ENCODE measurements at places on chromosomes 1 and 21.
A peak's percentile ranks its signal among the peaks of the same experiment; 100 is the strongest.

- no peak within 1 kb of the TSS for H3K27ac ChIP-seq
- H3K27me3 ChIP-seq = peaks cover 17% of the 10 kb centered on the region
- DNase-seq = no peak
- no peaks in the 10 kb centered on the region for H3K36me3 ChIP-seq
- H3K4me1 ChIP-seq = peaks cover 7% of the 10 kb centered on the region
Measured at GRCh38 chr1:17119076-17119772, at the start of gene PADI2. Gene PADI2 (minus strand): TSS chr1:17119451. CDS start chr1:17119371, 80 bp downstream.

- H3K27ac ChIP-seq = no peak overlapping the region
- peaks cover 6% of the 10 kb centered on the region for H3K4me1 ChIP-seq
- DNase-seq = no peak
- H3K4me3 ChIP-seq = no peak overlapping the region
- H3K27me3 ChIP-seq = no peaks in the 10 kb centered on the region
- peaks cover 7% of the 10 kb centered on the region for H3K36me3 ChIP-seq
Measured at GRCh38 chr1:42851420-42851819, 5.0 kb downstream of the ZNF691 start.

GRCh38 chr1:116491700-116492357 is 79.0 kb downstream of the CD58 start:
- no peak for DNase-seq
- H3K27ac ChIP-seq = no peak overlapping the region
- no peaks in the 10 kb centered on the region for H3K36me3 ChIP-seq

DNA sequence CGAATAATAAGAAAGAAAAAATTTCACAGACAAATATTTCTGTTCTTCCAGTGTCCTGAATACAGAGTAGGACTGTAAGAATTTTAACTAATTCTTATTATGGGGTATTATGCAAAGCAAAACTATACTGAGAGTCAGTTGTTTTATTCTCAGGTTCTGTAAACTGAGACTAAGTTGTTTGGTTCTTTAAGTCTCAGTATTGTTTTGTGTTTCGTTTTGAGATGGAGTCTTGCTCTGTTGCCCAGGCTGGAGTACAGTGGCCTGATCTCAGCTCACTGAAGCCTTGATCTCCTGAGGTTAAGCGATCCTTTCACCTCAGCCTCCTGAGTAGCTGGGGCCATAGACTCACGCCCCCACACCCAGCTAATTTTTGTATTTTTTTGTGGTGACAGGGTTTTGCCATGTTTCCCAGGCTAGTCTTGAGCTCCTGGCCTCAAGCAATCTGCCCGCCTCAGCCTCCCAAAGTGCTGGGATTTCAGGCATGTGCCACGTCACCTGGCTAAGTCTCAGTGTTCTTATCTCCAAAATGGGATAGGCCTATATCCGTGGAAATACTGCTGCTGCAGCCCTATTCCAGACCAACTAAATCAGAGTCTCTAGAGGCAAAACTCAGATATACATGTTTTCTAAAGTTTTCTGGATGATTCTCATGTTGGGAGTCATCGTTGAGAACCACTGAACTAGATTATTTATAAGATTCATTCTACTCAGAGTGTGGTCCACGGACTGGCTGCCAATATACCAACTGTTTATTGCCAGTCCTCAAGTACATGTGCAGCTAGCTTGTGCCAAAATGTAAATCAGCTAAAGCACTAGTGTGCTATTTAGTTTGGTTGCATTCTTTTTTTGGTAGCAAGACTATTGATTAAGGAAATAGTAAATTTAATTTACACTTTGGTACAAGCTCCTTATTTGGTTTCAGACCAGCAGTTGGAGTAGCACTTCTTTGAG is 116.6 kb downstream of the HS2ST1 start:
- H3K4me1 ChIP-seq = no peaks in the 10 kb centered on the region
- no peak overlapping the region for H3K27ac ChIP-seq
- H3K4me3 ChIP-seq = no peak overlapping the region
- DNase-seq = no peak
- no peaks in the 10 kb centered on the region for H3K27me3 ChIP-seq

GRCh38 chr1:248775441-248775840 is 19.9 kb upstream of the LYPD8 start:
- no peak overlapping the region for H3K4me3 ChIP-seq
- H3K27ac ChIP-seq = no peak overlapping the region
- no peak for DNase-seq
- H3K36me3 ChIP-seq = no peaks in the 10 kb centered on the region

DNA sequence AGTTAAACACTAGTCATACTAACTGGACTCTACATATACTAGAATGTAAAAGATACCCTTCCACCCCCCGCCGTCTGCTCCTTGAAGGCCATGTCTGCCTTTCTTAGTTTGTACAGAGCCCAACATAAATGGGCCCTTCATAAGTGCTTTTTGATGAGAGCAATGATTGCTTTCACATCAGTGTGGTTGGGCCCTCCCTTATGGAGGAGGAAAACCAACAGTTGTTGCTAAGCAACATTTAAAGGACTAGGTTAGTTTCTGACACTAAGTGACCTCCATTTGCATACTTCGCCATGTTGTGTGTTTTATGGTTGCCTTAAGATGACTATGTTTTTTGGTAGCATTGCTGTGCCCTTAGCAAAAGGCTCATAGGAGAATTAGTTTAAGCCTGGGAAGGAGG is 182.0 kb upstream of the SGIP1 start:
- H3K4me3 ChIP-seq = no peak overlapping the region
- DNase-seq = no peak
- no peak overlapping the region for H3K27ac ChIP-seq
- H3K4me1 ChIP-seq = no peaks in the 10 kb centered on the region
- H3K36me3 ChIP-seq = no peaks in the 10 kb centered on the region

DNA sequence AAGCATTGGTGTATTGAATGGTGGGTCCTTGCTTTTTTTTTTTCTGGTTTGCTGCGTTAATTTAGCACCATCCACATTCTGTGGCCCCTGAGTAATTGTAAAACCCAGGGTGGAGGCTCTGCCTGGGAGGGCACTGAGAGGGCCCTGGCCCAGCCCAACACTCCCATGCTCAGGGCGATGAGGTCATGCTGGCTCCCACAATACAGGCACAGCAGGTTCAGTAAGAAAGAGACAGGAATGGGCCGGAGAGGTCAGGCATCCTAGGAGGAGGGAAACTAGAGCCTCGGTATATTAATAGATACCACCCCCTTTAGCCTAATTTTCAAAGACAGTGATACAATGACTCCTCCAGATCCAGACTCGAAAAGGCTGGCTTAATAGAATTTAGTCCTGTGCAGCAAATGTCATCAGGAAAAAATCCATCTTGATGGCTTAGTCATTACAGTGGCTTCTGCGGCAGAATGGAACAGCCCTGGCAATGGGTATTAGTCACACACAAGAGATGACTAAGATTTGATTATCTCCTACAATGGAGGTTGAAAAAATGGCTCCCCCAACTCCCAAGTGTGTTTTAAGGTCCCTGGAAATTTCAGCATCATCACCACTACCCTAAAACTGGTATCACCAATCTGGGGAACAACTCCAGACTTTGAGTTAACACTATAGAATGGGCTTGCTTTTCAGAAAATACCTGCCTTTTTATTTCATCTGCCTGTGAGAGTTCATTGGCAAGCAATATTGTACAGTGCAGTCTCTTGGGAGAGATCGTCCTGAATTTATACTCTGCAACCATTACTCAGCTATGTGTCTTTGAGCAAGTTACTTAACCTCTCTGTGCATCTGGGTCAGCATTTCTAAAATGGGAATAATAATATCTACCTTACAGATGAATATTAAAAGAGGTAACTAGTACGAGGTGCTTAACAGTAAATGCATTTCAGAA is 43.9 kb upstream of the LYST start:
- no peaks in the 10 kb centered on the region for H3K36me3 ChIP-seq
- DNase-seq = peak; percentile 79
- H3K27ac ChIP-seq = peak overlapping the region; percentile 100
- H3K27me3 ChIP-seq = no peaks in the 10 kb centered on the region
- H3K4me3 ChIP-seq = peak overlapping the region; percentile 31

- H3K4me3 ChIP-seq = no peak overlapping the region
- H3K27me3 ChIP-seq = no peaks in the 10 kb centered on the region
- H3K36me3 ChIP-seq = no peaks in the 10 kb centered on the region
- DNase-seq = no peak
- H3K4me1 ChIP-seq = peaks cover 5% of the 10 kb centered on the region
- no peak overlapping the region for H3K27ac ChIP-seq
Measured at GRCh38 chr1:14661222-14661621, 62.7 kb downstream of the KAZN start.

DNA sequence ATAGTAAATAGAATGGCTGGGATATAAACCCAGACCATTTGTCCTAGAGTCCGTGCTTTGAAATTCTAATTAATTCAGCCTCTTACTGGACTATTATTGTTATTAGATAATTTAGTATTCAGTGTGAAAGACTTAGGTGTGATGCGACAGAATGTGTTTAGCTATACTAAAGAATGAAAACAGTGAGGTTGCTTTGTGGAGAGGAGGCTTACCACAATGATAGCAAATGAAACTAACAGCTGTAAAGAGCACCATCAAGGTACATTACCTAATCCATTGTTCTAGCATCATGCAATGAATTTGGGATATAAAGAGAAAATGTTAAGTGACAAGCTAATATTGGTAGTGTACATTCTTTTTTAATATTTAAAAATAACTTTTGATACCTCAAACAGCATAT is 911.1 kb downstream of the KCNT2 start:
- no peaks in the 10 kb centered on the region for H3K36me3 ChIP-seq
- no peak for DNase-seq
- H3K27ac ChIP-seq = no peak overlapping the region
- H3K27me3 ChIP-seq = no peaks in the 10 kb centered on the region

- DNase-seq = no peak
- H3K27me3 ChIP-seq = peaks cover 17% of the 10 kb centered on the region
- no peak overlapping the region for H3K27ac ChIP-seq
- no peaks in the 10 kb centered on the region for H3K36me3 ChIP-seq
- H3K4me1 ChIP-seq = no peaks in the 10 kb centered on the region
Measured at GRCh38 chr1:217088521-217089284, 365.5 kb upstream of the ESRRG start.

DNA sequence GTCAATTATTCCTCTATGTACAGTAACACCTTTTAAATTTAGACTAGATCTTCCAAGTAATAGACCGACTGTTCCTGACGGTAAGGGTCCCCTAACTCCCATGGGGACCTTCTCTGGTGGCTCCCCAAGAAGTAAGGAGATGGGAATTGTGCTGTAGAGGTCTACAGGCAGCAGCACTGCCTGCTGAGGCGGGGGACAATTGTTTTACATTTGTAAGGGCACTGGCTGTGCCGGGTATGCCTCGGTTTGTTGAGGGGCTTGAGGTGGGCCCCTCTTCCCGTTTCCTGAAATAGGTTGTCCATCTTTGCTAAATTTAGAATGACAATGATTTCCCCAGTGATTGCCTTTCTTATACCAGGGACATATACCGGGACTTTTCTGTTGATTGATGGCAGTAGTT is 13.1 kb upstream of the L1TD1 start:
- H3K4me3 ChIP-seq = no peak overlapping the region
- no peaks in the 10 kb centered on the region for H3K27me3 ChIP-seq
- H3K27ac ChIP-seq = no peak overlapping the region

DNA sequence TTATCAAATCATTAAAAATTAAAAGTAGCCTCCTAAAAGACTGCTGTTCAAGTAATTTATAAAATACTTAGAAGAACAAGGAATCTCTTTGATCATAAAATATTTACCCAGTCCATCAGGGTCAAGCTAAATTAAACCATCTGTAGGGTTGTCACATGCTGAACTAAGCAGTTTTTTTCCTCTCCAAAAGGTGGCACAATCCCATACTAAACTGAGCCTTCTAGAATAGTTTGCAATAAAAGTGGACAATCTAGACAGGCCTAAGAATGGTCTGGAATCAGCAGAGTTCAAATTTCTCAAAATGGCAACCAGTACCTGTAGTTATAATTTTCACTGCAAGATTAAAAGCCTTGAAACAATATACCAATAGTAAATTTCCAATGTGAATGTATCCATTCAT is 194.8 kb downstream of the EIF4G3 start:
- peaks cover 13% of the 10 kb centered on the region for H3K4me1 ChIP-seq
- no peak overlapping the region for H3K27ac ChIP-seq
- H3K4me3 ChIP-seq = no peak overlapping the region
- no peak for DNase-seq

DNA sequence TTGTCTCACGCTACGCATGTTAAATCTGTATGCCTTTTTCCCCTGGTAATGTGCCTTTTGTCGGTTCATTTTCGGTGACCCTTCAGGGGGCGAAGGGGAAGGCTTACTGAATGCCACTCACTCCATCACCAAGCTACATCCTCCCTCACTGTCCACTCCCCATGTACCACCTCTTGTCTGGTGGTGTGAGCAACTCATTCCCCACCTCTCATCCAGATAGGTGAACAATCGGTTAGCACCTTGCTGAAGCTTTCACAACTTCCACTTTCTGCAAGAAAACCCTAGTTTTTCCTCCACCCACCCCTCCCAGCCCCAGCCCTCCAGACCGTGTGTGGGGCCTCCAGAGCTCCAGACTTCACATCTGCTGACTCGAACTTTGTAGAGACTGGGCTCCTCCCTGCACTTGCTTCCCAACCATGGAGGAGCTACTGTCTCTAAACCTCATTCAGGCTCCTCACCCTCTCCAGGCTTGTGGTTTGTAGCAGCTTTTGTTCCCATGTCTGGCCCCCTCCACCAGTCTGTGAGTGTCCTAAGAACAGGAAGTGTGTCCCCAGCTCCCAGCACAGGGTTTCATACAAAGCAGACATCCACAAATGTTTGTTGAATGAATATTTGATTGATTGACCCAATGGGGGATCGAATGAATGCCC is 48.4 kb upstream of the RUNX3 start:
- no peak overlapping the region for H3K4me3 ChIP-seq
- H3K27me3 ChIP-seq = no peaks in the 10 kb centered on the region

DNA sequence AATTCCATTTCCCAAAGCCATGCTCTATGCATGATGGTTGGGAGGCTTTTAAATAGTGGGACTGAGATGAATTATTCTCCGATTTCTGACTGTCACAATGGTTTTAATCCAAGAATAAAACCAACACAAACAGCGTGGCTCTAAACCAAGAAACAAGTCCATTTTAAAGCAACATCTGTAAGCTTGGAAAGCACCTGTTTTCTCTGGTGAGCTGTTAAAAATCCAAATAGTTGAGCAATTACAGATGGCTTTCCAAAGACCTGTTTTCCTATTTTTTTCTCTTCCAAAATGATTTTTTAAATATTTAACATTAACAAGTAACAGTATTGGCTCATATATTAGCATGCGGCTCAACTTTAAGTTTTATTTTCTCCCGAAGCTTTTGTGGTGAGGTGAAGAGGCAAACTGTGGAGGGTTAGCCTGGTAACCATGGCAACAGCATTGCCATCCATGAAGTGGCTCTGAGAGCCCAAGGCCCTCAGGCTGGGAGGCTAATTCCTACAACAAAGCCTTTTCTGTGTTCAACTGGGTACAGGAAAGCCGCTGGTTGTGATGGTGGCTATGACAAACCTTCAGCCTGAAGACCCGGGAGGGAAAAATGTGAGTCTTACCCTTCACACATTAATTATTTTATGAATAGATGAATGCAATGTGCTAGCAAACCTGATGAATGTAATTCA is 56.7 kb upstream of the B3GALT5 start:
- H3K36me3 ChIP-seq = no peaks in the 10 kb centered on the region
- no peak overlapping the region for H3K27ac ChIP-seq
- no peak for DNase-seq

DNA sequence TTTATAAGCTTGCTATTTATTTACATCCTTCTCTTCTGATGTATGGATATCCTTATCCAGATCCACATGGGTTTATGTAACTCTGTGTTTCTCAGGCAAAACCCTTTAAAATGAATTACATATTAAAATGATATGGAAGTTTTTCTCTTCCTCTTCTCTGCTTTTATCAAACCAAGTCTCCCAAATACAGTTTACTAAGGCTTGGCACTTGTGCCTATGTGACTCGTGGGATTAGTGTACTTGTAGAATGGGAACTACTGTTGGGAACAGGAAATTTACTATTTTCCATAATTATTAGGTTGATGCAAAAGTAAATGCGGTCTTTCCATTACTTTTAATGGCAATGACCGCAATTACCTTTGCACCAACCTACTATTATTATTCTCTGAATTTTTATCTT is 14.8 kb downstream of the SIM2 start:
- no peak for DNase-seq
- H3K36me3 ChIP-seq = no peaks in the 10 kb centered on the region
- no peak overlapping the region for H3K27ac ChIP-seq
